ENCODE measurements at places on chromosomes 16 and 17. TPM values are rescaled to one million over a fixed set of nuclear protein-coding genes. Genes with fewer than 3 reads are reported as not detected.
A peak's percentile ranks its signal among the peaks of the same experiment; 100 is the strongest.

GRCh38 chr17:29949696-29950095 is 8.3 kb downstream of the EFCAB5 start:
- no peaks in the 10 kb centered on the region for H3K36me3 ChIP-seq
- H3K4me3 ChIP-seq: no peak overlapping the region
- no peak overlapping the region for H3K27ac ChIP-seq
- no peak for DNase-seq
- H3K4me1 ChIP-seq: no peaks in the 10 kb centered on the region

KRTAP4-3 gene
- not detected for total RNA-seq

- no peaks in the 10 kb centered on the region for H3K36me3 ChIP-seq
- H3K4me1 ChIP-seq: peaks cover 4% of the 10 kb centered on the region
- H3K4me3 ChIP-seq: no peak overlapping the region
- no peak for DNase-seq
- no peak overlapping the region for H3K27ac ChIP-seq
These were observed 33.7 kb downstream of the CRISPLD2 start for GRCh38 chr16:84853534-84853933.

GRCh38 chr16:56530872-56531271 is 11.0 kb upstream of the BBS2 start:
- DNase-seq: no peak
- H3K27me3 ChIP-seq: no peaks in the 10 kb centered on the region
- no peak overlapping the region for H3K27ac ChIP-seq
- H3K4me1 ChIP-seq: no peaks in the 10 kb centered on the region
- no peak overlapping the region for H3K4me3 ChIP-seq

DNA sequence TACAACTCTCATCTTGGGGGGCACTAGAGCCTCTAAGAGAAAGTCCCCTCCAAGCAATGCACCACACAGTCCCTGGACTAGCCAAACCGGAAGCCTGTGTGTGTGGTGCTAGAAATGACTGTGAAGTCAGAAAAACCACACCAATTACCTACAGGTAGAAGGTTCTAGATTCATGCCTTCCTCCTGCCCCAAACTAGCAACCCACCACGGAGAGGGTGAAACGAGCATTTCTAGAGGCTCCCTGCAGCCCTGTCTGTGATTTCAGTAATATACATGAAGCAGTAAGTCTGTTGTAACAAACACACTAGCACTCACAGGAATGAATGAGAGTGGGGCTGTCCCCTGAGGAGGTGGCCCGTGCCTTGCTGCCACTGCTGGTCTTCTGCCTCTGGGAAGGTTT is 13.6 kb downstream of the ZFHX3 start:
- no peaks in the 10 kb centered on the region for H3K36me3 ChIP-seq
- no peak overlapping the region for H3K27ac ChIP-seq
- H3K4me3 ChIP-seq: peak overlapping the region; percentile 36
- H3K27me3 ChIP-seq: no peaks in the 10 kb centered on the region
- DNase-seq: no peak
- H3K4me1 ChIP-seq: peaks cover 76% of the 10 kb centered on the region

- no peaks in the 10 kb centered on the region for H3K36me3 ChIP-seq
- peak overlapping the region; percentile 54 for H3K4me3 ChIP-seq
- peaks cover 32% of the 10 kb centered on the region for H3K4me1 ChIP-seq
- H3K27ac ChIP-seq: peak overlapping the region; percentile 79
- no peaks in the 10 kb centered on the region for H3K27me3 ChIP-seq
These were observed 109.1 kb downstream of the ZFHX3 start for GRCh38 chr16:72938795-72939164.

CCL8 gene
- 2.5 TPM for total RNA-seq
